NCI-H510A (cell line): ENCODE measurements at places on chromosomes 4 and X.
A peak's percentile ranks its signal among the peaks of the same experiment; 100 is the strongest.

DNA sequence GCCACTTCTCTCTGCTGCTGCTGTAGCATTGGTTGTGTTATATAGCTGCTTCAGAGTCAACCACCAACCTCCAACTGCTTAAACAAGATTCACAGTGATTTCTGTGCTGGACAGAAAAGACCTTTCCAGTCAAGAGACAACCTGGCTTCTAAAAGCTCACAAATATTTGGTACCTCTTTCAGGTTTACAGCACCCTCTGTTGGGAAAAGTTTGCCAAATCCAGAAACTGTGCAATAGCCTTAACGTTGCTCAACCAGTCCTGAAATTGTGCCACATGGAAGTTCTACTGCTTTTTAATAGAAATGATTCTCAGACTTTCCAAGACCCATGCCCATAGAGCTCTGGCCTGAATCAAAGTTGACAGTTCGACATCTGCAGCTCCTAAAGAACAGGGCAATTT, 842.1 kb upstream of the HTR2C start:
- no peak for DNase-seq

DNA sequence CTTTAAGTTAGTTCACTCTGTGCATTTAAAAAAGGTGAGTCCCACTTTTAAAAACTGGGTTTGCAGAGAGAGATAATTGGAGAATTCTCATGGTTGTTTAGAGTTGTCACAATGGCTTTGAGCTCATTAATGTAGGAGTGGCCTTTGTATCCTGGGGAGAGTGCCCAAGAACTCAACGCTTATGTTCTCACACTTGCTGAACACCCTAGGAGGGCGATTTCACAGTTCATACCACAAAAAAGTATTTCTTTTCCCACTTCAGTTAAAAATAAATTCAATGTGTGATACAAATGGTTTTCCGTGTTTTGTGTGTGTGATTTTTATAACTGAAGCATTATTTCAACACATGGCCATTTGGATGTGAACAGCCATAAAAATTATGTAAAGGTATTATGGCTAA, 8.4 kb downstream of the EMCN start:
- no peak for DNase-seq

DNA sequence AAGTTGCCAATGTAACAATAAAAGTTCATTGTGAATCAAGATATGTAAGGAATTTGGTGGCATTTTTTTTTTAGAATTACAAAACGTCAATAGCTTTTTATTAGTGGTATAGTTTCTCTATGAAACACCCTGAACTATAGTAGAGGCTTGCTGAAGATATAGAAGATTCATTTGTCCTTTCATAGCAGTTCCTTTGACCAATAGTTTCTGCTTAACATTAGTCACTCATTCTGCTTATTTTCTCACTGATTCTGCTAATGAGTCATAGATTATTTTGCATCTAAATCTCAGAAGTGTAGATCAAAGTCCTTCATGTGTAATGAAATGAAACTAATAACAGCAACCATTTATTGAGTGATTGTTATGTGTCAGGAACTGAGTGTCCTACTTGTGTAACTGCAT, 205.0 kb upstream of the TET2 start:
- no peak for DNase-seq

DNA sequence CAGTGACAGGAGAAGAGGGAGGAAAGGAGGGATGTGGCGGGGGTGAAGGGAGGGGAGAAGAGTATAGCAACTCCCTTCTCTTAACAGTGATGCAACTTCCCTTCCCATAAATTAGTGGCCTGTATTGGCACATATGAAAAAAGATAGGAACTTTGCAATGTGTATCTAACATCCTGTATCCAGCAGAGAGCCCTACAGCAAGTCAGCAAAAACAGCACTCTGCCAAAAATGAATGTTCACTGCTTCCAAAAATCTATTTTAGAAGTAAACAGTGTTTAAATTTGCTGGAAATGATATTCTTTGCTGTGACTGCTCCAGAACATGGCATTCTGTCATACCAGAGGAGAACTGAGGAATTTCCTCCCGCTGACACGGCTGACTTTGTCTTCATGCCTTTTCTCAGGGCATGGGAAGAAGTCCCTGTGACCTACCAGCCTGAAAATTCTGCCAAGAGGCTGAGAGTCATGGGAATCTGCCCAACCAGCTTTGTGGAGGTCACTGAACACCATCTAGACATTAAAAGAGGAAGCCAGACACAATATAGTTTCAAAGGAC, 343.4 kb upstream of the RASGEF1B start:
- DNase-seq = no peak

DNA sequence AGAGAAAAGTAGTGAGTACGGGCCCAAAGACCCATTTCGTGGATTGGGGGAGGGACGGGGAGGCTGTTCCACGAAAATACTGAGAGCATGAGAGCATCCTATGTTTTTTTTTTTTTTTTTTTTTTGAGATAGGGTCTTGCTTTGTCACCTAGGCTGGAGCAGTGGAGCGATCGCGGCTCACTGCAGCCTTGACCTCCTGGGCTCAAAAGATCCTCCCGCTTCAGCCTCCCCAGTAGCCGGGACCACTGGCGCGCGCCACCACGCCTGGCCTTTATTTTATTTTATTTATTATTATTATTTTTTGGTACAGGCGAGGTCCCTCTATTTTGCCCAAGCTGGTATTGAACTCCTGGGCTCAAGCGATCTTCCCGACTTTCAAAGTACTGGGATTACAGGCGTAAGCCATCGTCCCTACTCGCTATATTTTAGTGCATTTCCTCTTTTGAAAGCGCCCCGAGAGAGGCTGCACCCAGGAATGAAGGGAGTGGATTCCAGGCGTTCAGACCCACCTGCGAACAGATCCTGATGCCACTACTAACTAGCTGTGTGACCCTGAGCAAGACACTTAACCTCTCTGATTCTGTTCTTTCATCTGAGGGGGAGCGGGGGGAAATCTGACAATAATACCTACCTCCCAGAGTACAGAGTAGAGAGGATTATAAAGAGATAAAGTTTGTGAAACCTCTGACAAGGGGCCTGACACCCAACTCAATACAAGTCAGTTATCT, 5.4 kb upstream of the MSX1 start:
- DNase-seq = no peak

DNA sequence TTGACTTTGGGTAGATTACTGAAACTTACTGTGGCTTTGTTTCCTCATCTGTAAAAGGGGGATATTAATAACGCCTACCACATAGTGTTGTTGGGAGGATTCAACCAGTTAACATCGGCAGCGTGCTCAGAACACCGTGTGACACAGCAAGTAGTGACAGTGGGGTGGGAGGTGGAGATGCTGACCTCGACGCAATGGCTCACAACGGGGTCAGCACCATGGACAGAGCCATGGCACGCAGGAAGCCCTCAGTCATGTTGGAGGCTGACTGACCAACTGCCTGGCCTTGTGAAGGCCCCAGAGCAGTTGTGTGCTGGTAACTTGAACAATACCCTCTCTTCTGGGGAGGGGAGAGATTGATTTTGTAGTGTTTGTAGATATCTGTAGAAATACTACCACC, 93.2 kb downstream of the WFS1 start:
- DNase-seq = no peak

- DNase-seq = no peak
Observed at GRCh38 chr4:127400731-127401346, 231.9 kb upstream of the INTU start.

DNA sequence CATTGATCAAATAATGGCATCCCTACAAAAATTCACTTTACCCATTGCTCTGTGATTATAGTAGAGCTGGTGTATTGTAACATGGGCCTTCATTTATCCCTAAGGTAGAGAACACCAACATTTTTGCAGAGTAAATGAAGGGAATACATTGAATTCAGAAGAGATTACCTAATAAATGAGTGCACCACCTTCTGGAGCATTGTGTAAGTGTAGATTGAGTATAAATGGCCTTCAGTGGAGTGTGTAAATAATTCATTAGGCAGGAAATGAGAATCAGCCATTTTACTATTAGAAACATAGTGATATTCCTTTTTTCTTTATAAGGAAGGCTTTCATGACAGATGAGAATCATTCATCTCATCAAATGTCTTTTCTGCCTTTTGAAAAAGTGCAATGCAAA, 155.8 kb downstream of the FAM47B start:
- DNase-seq = no peak

DNA sequence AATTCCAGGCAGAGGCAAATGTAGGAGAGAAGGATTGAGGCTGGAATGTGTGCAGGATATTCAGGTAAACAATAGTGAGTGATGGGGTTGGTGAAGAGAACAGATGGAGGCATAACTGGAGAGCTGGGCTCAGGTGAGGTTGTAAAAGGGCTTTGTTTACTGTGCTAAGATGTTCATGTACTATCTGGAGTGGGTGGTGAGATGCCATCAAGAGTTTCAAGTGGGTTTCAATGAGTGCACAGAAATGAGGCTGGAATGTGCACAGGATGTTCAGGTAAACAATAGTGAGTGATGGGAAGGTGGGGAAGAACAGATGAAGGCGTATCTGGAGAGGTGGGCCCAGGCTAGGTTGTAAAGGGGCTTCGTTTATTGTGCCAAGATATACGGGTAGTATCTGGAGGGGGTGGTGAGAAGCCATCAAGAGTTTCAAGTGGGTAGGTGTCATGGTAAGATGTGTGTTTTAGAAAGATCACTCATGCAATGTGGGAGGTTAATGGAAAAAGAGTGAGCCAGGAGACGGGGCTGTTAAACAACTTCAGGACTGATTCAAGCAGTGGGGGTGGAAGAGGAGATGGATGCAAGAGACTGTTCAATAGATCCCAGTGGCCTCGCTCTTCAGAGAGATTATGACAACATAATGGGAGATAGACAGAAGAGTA, 25.4 kb upstream of the NMU start:
- peak; percentile 81 for DNase-seq
